ENCODE measurements at places on chromosomes 7 and 10. TPM values are rescaled to one million over a fixed set of nuclear protein-coding genes. Genes with fewer than 3 reads are reported as not detected.

DNA sequence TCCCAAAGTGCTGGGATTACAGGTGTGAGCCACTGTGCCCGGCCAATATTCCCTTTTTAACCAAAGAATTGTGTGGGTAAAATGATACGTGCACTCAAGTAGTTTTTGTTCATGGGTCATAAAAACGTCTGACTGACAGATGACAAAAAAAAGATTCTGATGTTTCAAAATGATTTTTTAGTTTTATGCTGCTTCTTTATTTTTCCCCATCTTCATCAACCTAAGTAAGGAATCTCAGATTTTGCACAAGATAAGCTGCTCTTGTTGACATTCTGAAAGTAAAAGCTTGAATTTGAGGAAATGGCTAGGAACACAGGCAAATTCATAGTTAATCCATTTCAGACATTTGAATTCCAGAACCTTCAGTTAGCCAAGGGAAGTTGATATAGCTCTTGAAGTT is 526.1 kb upstream of the NRP1 start:
- no peak for DNase-seq

GRCh38 chr7:130544356-130544755 is 52.5 kb downstream of the MEST start:
- no peak for DNase-seq

GRCh38 chr10:75623310-75624093 is 192.1 kb downstream of the LRMDA start:
- no peak for DNase-seq

GRCh38 chr10:4650582-4650981 is 175.4 kb upstream of the AKR1E2 start:
- DNase-seq = no peak

EFCAB10 gene
- 1.4 TPM for polyA plus RNA-seq

GRCh38 chr7:121563177-121563576 is 167.1 kb upstream of the FAM3C start:
- no peak for DNase-seq

NEUROG3 gene
- polyA plus RNA-seq = not detected

PIP gene
- not detected for polyA plus RNA-seq

- DNase-seq = no peak
Measured at GRCh38 chr10:115665549-115665948, 572.4 kb downstream of the ATRNL1 start.

- no peak for DNase-seq
Measured at GRCh38 chr10:51552879-51553278, 146.5 kb downstream of the CSTF2T start.

DNA sequence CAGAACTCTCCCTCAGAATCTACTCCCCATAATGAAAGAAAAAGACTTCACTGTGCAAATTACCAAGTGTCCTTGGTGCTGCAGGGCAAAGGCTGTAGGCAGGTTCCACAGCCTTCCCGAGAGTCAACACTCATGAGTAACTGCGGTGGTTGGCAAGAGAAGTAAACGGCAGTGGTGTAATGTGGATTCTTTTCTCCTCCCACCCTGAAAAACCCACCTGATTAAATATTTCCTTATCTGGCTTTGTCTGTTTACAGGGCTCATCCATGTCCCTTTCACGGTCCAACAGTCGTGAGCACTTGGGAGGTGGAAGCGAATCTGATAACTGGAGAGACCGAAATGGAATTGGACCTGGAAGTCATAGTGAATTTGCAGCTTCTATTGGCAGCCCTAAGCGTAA is 300.9 kb downstream of the BICC1 start:
- DNase-seq = no peak

WNT8B gene
- polyA plus RNA-seq = 0.10 TPM

DNA sequence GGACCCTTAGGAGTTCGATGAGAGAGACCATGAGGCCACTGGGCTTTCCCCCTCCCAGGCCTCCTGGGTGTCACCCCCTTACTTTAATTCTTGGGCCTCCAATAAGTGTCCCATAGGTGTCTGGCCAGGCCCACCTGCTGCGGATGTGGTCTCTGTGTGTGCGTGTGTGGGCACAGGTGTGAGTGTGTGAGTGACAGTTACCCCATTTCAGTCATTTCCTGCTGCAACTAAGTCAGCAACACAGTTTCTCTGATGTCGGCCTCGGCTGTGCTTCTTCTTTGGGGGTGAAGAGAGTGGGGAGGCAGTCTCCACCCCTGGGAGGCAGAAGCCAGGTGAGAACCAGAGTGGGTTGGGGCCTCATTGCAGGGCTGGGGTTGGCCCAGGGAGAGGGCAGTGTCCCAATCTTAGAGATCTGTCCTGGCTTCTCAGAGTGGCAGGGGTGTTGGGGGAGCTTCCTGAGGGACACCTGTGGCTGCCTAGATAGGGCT is 1.5 kb downstream of the PVRIG start:
- no peak for DNase-seq

GRCh38 chr7:42527004-42527403 is 290.0 kb upstream of the GLI3 start:
- DNase-seq = no peak

GRCh38 chr10:67471022-67471421 is 225.0 kb downstream of the CTNNA3 start:
- no peak for DNase-seq

DNA sequence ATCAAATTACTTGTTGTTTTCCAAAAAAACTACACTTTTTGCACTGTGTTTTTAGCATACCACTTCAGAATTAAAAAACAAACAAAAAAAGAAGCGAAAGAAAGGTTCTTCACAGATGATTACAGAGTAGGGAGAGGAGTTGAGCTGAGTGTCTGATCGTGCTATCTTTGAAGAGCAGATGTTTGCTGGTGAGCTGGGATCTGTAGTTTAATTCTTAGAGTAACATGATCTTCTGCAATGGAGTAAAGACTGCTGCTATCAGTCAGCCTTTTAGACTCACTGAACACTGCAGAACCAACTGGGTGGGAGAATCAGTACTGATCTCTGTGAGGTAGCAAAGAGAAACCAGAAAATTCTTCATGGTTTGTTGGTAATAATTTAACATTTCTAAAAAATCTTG is 1197.8 kb upstream of the SORCS1 start:
- DNase-seq = no peak

RNF32 gene
- 2.6 TPM for polyA plus RNA-seq

GRCh38 chr10:77819210-77820112 is 107.1 kb downstream of the DLG5 start:
- no peak for DNase-seq

DNA sequence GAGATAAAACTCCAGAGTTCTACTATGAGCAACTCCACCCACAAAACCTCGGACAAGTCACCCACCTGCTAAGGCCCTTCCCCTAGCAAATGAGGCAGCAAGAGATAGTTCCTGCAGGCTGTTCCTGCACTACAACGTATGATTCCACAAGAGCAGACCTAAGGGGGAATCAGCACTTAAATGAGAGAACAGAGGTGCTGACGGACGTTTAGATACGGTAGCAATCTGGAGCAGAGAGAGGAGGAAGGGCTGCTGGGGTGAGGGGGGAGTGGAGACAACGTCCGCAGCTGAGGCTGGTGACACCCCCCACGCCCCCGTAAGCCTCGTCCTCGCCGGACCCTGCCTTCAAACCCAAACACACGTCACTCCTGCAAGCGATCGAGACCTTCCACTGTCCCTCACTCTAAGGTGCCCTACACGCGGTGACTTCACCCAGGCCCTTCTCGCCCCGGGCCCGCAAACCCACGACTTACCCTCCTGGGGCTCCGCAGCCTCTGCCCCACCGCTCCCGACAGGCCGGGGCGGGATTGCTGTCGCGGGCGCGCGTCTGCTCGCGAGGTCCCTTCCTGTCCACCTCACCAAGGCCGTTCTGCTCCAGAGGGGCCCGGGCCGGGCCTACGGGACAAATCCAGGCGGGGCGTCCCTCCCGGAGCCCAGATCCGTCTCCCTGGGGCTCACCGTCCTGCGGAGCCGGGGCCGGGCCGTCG is 635 bp downstream of the ZNF12 start:
- DNase-seq = no peak

DNA sequence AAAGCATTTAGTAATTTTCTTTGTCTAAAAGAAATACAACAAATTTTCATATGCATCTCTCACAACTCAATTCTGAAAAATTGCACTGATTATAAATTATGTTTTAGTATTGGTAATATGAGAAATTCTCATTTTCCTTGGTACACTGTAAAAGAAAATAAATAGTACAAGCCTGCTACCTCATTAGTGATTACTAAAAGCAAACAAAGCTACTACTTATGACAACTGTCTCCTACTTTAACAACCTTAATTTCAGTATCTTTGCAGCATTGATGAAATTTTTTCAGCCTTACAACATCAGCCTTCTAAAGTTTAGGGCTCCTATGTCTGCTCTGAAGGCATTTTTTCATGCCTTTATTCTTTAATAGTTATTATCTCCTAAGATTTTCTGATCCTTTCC is 65.7 kb downstream of the MINDY3 start:
- DNase-seq = no peak

ADAM22 gene
- 9.1 TPM for polyA plus RNA-seq

CAV1 gene
- polyA plus RNA-seq = 162 TPM

PAXIP1 gene
- polyA plus RNA-seq = 11.4 TPM

GRCh38 chr10:60937784-60938654 is 6.0 kb downstream of the RHOBTB1 start:
- DNase-seq = no peak

DNA sequence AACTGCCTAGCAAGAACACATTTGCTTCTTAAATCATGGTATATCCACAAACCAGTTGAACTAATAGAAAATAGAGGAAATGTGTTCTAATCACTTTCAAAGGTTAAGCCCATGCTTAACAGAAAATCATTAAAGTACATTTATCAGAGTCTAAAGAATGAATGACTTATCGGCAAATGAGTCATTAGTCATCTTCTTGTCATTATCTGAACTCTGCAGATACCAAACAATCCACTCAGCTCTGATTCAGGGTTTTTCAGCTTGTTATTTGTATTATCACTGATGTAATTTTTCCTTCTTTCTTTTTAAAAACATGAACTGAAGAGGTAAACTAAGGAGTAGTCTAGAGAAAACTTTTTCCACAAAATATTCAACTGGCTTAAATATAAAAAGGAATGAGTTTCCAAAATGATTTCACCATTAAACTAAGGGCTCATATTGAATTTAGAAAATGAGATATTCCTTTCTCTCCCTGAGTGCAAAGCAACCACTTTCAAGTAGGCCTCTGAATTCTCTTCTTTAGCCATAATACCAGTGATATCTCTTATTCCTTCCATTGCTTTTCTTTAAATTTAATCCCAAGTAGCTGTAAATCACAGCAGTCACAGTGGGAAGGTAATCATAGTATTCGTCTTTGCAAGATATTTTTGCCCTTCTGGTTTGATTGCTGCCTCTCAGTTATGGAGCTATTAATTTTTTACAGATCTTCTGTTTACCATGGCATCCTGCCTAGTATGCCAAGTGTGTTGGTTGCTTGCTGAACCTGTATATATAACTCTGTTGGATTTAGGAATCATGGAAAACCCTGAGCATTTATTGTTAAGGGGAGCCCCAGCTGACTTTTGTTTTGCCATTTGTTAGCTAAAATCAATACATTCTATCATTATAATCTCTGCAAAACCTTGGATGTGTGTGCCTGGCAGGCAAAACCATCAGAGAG is 125.1 kb downstream of the THSD7A start:
- no peak for DNase-seq
